ENCODE measurements at places on chromosomes 6 and 20. TPM values are rescaled to one million over a fixed set of nuclear protein-coding genes. Genes with fewer than 3 reads are reported as not detected.

Gene PHF10
- 31.3 TPM for total RNA-seq

Gene ABHD16B
- total RNA-seq = not detected

Gene TNFRSF6B
- total RNA-seq = 119 TPM

Gene GGTLC1
- total RNA-seq = not detected

Gene RBPJL
- total RNA-seq = not detected

Gene APOBEC2
- not detected for total RNA-seq

Gene EYA4
- total RNA-seq = 0.58 TPM

Gene MBOAT1
- total RNA-seq = 7.1 TPM

Gene UTRN
- total RNA-seq = 37.9 TPM

Gene VIP
- 6.5 TPM for total RNA-seq

Gene NMBR
- not detected for total RNA-seq

DNA sequence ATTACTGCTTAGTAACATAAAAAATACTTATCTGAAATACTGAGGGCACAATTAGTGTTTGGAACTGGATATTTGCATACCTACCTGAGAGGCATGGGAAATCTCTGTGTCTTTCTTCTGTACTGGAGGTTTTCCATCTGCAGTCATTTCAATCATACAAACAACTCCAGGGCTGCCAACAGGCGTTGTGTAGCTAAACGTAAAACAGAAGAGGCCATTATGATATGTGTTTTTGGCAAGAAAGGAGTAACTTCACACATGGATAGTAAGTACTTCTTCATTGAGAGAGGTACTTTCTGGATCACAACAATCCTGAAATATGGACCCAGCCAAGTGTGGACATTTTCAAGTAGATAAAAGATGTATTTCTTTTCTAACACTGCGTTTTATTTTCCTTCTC lies 363.4 kb downstream of the PHF3 start:
- DNase-seq = no peak

- no peak for DNase-seq
Measured at GRCh38 chr6:30013291-30013922, 47.7 kb upstream of the POLR1H start.

DNA sequence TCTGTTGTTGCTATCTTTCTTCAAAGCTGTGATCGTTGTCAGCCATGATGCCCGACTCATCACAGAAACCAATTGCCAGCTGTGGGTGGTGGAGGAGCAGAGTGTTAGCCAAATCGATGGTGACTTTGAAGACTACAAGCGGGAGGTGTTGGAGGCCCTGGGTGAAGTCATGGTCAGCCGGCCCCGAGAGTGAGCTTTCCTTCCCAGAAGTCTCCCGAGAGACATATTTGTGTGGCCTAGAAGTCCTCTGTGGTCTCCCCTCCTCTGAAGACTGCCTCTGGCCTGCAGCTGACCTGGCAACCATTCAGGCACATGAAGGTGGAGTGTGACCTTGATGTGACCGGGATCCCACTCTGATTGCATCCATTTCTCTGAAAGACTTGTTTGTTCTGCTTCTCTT lies 19.3 kb downstream of the ABCF1 start:
- DNase-seq = no peak

DNA sequence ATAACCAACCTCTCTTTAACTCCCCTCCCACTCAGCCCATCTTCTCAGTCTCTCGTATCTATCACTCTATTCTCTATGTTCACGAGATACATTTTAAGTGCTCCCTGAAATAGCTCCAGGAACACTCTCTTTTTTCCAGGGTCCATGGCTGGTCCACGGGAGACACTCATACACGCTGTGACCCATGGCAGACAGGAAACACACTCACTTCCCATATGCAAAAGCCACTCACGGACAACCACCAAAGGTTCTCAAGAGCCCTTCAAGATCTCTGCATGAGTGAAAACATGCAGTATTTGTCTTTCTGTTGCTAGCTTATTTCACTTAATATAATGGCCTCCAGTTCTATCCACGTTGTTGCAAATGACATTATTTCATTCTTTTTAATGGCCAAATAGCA lies 71.4 kb upstream of the PCSK2 start:
- DNase-seq = no peak

- DNase-seq = no peak
Measured at GRCh38 chr20:13338097-13338661, 117.1 kb downstream of the ISM1 start.

DNA sequence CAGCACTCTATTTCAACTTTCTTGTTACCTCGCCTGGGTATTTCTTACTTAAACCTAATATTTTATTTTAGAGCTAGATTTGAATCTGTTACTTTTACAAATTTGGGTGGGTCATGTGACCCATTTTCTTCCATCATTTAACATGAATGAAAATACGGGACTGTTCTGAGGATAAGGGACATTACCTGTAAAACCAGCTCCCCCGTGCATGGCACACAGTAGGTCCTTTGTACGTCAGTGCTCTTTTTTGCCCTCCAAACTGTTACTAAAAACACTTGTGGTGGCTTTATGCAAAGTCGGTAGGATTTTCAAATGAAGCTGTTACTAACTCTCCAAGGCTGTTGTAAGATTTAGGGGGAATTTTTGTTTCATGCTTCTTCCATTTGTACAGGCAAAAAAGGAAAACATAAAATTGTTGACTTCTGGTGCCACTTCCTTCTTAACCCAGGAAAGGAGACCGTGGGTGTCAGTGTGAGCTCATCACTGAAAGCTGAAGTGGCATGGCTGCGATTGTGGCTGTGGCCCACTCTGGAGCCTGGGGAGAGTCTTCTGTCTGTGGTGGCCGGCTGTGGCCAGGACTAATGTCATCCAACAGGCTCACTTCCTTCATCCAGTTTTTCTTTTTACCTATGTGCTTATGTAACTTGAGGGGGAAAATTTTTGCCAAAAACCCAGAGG lies 40.2 kb upstream of the PXDC1 start:
- DNase-seq = no peak

GRCh38 chr20:57464642-57465211 lies 60.2 kb downstream of the CTCFL start:
- no peak for DNase-seq

- no peak for DNase-seq
Measured at GRCh38 chr20:20702330-20703245, 9.9 kb downstream of the RALGAPA2 start.

GRCh38 chr6:156316583-156317125 lies 460.5 kb upstream of the ARID1B start:
- DNase-seq = no peak

DNA sequence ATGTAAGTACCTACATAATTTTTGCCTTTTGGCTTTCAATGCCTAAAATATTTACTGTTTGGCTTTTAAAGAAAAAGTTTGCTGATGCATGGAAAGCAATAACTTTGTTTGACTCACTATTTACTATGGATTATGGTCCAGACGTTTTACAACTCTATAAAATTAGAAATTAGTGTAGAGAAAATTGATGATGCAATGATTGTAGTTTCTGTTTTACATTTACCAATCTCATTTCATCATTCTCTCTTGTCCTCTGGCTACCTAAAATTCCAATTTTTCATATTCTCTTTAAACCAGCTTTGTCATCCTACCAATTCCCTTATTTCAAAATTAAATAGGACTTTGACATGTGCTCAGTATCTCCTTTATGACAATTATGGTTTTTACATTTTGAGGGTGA lies 131.0 kb downstream of the IMPG1 start:
- DNase-seq = no peak

GRCh38 chr6:34298941-34299340 lies 50.1 kb upstream of the SMIM29 start:
- DNase-seq = no peak

DNA sequence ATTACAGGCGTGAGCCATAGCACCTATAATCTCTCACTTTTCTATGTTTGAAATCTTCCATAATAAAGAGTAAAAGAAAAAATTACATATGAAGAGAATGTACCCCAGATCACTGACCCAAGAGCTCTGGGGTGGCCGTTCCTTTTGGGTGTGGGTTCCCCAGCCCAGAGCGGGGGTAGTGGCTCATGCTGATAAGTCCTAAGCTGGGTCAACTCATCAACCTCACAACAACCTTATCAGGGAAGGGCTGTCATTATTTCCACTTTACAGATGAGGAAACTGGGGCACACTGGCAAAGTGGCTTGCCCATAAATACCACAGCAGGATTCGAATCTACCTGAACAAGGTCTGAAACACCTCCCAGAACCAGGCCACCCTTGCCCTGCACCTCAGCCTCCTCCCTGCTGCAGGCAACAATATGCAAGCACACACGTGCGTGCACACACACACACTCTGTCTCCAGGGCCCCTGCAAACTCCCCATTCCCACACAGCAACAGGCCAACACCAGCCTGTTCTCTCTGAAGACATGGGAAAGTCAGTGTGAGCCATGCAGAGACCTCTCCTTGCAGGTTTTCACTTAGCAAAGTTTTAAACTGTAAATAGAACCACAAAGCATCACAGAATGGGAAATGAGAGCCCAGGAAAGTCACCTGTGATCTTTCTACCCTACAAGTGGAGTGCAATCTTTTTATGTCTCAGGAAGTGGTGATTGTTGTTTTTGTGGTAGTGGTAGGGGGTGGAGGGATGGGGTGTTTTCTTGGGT lies 27.7 kb downstream of the BFSP1 start:
- no peak for DNase-seq

- no peak for DNase-seq
Measured at GRCh38 chr6:12034349-12034748, 22.2 kb downstream of the HIVEP1 start.

DNA sequence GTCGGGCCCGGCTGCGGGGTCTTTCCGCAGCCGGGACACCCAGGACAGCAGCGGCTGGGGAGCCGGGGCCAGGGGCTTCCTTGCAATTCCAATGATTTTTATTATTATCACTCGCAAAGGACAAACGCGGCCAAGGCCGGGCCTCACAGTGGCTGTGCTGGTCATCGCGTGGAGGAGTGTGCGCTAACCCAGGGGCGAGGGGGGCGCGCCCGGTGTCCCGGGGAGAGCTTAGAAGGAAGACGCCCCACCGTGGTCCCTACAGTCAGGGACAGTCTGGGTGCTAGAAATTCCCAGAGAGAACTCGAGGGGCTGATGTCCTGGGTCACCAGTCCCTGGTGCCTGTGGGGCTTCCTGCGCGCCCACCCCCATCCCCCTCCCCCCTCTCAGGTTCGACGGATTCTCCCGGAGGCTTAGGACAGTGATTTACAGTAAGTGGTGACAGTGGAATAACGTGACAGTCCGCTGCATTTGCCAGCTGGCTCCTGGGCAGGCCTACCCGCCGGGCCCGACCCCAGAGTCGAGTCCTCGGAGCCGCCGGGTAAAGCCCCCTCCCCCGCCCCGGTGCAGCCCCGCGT lies 9.5 kb downstream of the FOXC1 start:
- DNase-seq = no peak

- DNase-seq = no peak
Measured at GRCh38 chr20:42340368-42340767, 722.2 kb upstream of the CHD6 start.

GRCh38 chr6:143525356-143525755 lies 13.8 kb upstream of the FUCA2 start:
- DNase-seq = no peak
